ENCODE measurements at places on chromosomes 3 and 15.

GRCh38 chr15:32982001-32982400 is 212.5 kb downstream of the FMN1 start:
- DNase-seq, result no peak

GRCh38 chr3:4845882-4846281 is 133.4 kb upstream of the BHLHE40 start:
- no peak for DNase-seq

DNA sequence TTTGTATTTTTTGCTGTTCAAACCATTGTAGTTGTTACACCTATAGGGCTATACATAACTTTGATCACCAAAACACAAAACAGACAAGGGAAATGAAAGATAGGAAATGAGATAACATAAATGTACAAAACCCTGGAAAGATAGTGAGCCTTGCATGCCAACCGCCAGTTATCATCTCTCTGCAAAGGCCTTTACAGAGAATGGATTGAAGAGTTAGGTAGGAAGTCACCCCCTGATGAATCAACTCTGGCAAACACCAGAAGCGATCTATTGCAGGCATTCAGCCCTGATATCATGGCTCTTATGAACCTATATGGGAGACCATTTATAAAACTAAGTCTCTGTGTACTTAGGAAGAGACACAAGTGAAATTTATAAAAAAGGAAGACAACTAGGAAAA is 588.0 kb downstream of the TUSC7 start:
- DNase-seq, result no peak

DNA sequence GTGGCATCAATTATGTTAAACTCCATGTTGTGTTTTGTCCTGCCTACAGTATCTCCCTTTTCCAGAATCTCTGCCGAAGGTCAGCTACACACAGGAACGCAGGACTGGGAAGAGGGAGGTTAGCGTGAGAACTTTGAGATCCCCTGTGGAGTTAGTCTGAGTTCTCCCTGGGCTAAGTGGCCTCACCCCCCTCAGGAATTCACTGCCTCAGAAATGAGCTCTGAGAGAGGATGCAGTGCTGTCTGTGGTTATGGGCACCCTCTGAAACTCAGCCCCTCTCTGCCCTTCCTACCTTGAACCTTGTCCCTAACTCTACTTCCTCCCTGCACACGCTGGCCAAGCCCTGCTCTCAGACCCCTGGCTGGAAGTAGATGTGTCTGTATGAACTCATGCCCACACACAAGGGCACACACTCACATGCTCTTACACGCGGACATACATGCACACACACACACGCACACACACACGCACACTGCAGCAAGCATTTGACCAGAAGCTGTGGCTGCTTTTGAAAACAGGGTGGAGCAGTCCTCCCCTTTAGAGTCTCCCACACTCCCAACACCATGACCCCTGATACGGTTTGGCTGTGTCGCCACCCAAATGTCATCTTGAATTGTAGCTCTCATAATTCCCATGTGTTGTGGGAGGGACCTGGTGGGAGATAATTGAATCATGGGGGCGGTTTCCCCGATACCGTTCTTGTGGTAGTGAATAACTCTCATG is 5.3 kb upstream of the VIPR1 start:
- DNase-seq, result no peak

- peak; percentile 75 for DNase-seq
Measured at GRCh38 chr3:99789011-99789721, 28.5 kb upstream of the CMSS1 start.

DNA sequence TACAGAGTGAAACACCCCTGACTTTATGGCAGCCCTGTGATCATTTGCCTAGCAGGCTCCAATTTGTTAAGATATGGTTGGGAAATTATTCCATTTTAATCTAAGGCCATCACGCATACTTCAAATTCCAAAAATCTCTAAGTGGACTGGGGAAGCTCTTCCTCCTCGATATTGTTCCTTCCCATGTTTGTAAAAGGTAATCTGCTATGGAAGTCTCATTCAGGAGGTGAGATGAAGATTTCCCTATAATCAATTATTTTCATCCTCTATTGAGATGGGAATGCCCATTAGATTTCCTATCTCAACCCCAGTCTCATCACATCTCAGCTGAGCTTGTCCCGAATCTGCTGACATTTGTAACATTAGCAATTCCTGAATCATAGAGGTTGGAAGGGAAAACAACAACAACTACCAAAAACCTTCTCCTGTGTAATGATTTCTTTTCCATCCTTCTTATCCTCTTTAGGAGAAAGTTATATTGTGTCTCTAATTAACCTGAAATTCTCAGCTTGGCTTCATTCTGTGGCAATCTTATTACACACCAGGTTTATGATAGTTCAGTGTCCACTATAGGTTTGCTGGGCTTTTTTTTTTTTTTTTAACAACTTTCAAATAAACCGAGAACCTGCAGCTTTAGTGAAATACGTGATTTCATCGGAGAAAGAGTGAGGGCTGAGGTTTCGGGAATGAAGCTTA is 2.2 kb upstream of the NR2F2 start:
- DNase-seq, result no peak

- DNase-seq, result no peak
Measured at GRCh38 chr3:71582612-71583565, 639 bp downstream of the FOXP1 start.

- DNase-seq, result no peak
Measured at GRCh38 chr3:73530022-73530396, 94.7 kb downstream of the PDZRN3 start.

DNA sequence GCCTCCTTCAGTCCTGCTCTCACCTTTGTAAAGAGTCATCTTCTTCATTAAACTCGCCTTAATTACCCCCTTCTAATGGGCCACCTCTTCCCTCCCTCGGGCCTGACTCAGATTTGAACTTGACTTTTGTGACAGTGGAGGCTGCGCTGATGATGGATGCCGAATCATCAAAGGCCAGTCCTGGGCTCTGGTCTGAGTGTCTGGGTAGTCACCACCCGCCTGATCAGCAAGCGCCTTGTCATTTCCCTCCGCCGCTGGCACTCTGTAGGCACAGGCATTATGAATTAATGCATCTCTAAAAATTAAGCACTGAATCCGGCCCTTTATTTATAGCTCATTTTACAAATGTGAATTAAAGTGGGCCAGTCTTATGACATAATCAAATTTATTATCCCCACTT is 116.7 kb upstream of the PROK2 start:
- DNase-seq, result no peak

DNA sequence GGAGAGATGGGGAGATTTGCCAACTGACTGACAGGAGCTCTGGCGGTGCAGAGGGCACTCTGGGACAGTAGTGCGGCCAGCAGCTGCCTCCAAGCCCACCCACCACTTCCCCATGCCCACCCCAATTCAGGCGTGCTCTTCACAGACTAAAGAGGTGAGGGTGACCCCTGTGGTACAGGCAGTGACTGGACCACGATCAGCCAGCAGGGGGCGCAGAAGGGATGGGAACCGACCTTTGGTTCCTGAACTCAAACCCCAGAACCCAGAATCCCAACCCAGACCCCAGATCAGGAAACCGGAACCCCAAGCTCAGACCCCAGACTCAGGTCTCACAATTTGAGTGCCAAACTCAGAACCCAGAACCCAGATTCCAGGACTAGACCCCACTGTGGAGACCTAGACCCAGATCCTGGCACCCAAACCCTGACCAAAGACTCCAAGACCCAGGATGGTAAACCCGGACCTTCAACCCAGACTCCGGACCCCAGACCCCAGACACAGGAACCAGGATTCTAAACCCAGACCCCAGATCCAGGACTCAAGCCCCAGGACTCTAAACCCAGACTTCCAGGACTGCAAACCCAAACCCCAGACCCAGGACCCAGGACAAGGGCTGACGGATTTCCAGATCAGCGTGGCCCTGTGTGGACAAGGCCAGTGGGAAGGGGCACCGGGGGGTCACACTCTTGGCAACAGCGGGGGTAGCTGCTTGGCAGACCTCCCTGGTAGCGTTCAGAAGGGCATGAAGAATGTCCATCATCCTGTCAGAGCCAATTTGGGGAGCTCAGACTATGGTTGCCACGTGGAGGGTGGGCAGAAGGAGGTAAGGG is 3.7 kb upstream of the MYL3 start:
- DNase-seq, result no peak

GRCh38 chr3:113279686-113280085 is 68.3 kb downstream of the BOC start:
- no peak for DNase-seq

- no peak for DNase-seq
Measured at GRCh38 chr15:80988148-80988796, 1.3 kb downstream of the MESD start.

DNA sequence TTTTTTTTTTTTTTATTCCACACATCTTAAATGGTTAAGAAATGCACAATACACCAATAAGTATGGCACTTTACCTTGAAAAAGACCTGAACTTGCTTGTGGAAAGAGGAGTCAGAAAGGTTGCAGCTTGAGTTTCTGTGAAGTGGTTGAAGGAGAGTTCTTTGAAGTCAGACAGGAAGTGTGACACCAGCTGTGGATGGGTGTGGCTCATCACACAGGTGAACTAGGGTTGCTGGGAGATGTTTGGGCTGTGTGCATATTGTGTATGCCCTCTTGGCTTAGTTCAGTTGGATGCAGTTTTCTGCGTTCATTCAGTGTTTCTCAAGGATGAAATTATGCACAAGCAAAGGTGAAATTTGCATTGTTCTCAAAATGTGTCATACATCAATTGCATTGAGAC is 6.3 kb downstream of the AEN start:
- DNase-seq, result no peak

- no peak for DNase-seq
Measured at GRCh38 chr3:71618538-71618937, 35.0 kb upstream of the FOXP1 start.

GRCh38 chr3:112561484-112561733 is 353 bp downstream of the ATG3 start:
- DNase-seq, result no peak

DNA sequence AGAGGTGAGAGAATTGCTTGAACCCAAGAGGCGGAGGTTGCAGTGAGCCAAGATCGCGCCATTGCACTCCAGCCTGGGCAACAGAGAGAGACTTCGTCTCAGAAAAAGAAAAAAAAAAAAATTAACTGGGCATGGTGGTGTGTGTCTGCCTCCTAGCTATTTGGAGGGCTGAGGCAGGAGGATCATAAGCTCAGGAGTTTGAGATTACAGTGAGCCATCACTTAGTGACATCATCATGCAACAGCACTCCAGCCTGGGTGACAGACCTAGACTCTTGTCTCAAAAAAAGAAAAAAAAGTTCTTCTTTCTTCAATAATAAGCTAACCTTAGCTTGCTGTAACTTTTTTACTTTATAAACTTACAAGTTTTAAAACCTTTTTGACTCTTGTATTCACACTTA is 99.8 kb downstream of the SLMAP start:
- no peak for DNase-seq

DNA sequence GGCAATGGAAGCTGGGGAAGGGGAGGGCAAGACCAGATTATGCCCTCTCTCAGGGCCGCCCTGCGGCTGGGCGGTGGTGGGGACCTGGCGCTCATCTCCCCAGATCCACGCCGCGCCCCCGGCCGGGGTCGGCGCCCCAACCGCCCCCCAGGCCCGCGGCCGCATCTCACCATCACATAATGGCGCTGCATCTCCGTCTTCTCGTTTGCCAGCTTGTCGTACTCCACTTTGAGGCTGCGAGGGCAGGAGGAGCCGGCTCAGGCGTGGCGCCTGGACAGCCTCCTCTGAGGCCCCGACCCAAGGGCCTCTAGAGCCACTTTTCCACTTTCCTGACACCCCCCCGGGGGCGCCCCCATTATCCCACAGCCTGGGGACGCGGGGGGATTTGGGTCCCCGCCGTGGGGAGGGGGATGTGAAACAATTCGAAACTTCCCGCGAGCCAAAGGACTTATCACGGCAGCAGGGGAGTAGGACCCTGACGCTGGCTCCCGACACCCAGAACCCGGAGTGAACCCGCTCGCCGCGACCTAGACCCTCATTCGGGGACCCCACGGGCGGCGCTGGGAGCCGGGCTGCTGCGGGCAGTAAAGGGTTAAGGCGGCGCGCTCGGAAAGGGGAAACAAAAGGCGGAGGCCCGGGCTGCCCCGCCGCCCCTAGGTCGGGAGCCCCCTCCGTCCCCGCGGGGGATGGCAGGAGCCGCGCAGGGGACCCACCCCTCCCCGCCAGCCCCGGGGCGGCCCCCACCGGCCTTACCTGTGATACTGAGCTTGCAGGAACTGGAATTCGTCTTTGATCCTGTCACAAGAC is 2.1 kb downstream of the TLE3 start:
- no peak for DNase-seq

DNA sequence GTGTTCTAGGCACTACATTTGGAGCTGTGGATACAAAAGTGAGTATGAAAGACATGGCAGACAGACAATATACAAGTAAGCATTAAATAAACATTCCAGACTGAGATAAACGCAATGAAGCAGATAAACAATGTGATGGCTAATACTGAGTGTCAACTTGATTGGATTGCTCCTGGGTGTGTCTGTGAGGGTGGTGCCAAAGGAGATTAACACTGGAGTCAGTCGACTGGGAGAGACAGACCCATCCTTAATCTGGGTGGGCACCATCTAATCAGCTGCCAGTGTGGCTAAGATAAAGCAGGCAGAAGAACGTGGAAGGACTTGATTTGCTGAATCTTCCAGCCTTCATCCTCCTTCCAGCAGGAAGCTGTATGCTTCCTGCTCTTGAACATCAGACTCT is 77.2 kb downstream of the CADPS start:
- DNase-seq, result no peak

DNA sequence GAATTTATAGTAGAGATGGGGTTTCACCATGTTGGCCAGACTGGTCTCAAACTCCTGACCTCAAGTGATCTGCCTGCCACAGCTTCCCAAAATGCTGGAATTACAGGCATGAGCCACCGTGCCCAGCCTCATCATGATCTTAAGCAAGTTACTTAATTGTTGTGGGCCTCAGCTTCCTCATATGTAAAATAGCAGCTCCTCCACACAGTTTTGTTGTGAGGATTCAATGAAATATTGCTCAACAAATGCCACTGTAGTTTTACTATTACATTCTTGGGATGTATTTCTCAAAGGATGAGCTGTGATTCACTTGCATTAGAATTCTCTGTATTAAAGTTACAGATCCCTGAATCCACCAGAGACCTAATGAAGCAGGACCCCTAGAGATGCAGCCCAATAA is 168.8 kb downstream of the ADAMTS9 start:
- no peak for DNase-seq

GRCh38 chr15:82852941-82853561 is 43.6 kb downstream of the WHAMM start:
- no peak for DNase-seq

DNA sequence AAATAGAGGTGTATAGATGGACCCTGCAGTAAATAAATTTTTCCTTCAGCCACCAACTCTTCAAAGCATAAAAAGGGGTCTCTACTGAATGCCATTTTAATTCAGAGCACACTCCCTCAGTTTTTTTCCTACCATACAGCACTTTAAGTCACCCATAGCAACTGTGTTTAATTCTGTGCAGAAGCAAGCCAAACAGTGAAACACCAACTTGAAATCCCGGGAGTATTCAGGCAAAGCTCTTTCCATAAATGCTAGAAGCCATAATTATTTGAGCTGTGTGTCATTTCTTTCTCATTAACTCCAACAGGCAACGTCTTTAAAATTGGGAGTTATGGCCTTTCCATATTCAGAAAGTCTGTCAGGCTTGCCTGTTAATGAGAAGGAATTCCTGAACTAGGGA is 562.1 kb downstream of the GRM7 start:
- DNase-seq, result no peak
